ENCODE measurements at places on chromosomes 3 and 15. TPM values are rescaled to one million over a fixed set of nuclear protein-coding genes. Genes with fewer than 3 reads are reported as not detected.

DNA sequence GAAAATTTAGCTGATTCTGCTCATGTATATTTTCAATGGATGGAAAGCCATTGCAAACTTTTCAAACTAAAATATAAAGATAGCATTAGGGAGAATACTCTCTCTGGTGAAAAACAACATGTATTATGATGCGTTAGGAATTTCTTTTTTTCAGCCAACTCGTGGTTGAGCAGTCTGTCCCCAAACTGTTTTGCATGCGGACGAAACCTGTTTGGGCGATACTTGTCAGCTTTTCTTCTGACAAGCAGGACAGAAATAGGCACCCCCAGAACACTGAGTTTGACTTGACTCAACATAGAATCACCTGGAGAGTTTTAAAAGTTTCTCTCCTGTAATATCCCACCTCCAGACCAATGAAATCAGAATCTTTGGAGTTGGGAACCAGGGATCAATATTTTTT lies 417.5 kb upstream of the TPRG1 start:
- no peaks in the 10 kb centered on the region for H3K4me1 ChIP-seq
- peaks cover under 1% of the 10 kb centered on the region for H3K36me3 ChIP-seq
- DNase-seq = no peak
- no peak overlapping the region for H3K27ac ChIP-seq
- no peaks in the 10 kb centered on the region for H3K27me3 ChIP-seq

DNA sequence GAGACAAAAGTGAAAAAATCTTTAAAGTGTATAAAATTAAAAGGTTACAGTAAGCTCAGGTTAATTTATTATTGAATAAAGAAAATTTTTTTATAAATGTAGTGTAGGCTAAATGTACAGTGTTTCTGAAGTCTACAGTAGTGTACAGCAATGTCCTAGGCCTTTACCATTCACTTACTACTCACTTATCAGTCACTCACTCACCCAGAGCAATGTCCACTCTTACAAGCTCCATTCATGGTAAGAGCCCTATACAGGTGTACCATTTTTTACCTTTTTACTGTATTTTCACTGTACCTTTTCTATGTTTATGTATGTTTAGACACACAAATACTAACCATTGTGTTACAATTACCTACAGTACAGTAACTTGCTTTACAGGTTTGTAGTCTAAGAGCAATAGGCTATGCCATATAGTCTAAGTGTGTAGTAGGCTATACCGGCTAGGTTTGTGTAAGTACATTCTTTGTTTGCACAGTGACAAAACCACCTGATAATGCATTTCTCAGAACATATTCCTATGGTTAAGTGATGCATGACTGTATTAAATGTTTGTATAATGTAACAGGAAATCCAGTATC lies 38.1 kb upstream of the NECTIN3 start:
- H3K36me3 ChIP-seq = no peaks in the 10 kb centered on the region
- peaks cover 27% of the 10 kb centered on the region for H3K4me1 ChIP-seq
- no peak for DNase-seq
- no peaks in the 10 kb centered on the region for H3K27me3 ChIP-seq
- H3K4me3 ChIP-seq = no peak overlapping the region

DNA sequence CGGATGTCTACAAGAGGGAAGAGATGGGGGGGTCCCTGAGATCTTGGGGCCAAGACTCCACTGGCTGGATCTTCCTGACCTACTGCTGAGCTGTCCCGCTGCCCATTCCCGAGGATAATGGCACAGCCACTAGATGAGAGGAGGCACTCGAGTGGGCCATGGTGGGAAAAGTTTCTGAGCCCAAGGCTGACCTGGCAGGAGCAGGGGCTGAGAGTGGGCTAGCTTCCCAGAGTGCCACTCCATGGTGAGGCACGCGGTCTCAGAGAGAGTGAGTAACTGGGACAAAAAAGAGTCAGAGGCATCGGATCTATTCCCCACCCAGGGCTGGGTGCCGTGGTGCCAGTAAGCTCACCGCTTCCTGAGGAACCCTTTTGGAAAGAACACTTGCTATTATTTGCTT lies 10.9 kb downstream of the SLC51B start:
- no peaks in the 10 kb centered on the region for H3K36me3 ChIP-seq
- H3K4me3 ChIP-seq = no peak overlapping the region
- H3K27ac ChIP-seq = no peak overlapping the region

GRCh38 chr15:48191574-48192225 lies at the start of gene CTXN2:
CTXN2 (plus strand) TSS chr15:48191665; CDS start chr15:48201301, 9,636 bp downstream.
- peak within 1 kb of the TSS; percentile 30 for H3K27ac ChIP-seq
- H3K36me3 ChIP-seq = no peaks in the 10 kb centered on the region

GRCh38 chr3:65837604-65838003 lies 201.1 kb downstream of the MAGI1 start:
- DNase-seq = no peak
- no peak overlapping the region for H3K4me3 ChIP-seq
- peak overlapping the region; percentile 39 for H3K27ac ChIP-seq
- H3K36me3 ChIP-seq = peaks cover 10% of the 10 kb centered on the region

GRCh38 chr3:20064796-20065564 lies 24.7 kb downstream of the KAT2B start:
- no peaks in the 10 kb centered on the region for H3K27me3 ChIP-seq
- H3K4me1 ChIP-seq = no peaks in the 10 kb centered on the region
- DNase-seq = no peak
- no peak overlapping the region for H3K4me3 ChIP-seq
- no peaks in the 10 kb centered on the region for H3K36me3 ChIP-seq

- H3K36me3 ChIP-seq = no peaks in the 10 kb centered on the region
- H3K4me1 ChIP-seq = peaks cover 16% of the 10 kb centered on the region
- H3K4me3 ChIP-seq = no peak overlapping the region
- H3K27ac ChIP-seq = no peak overlapping the region
These were observed 54.4 kb upstream of the TLE3 start for GRCh38 chr15:70152070-70152480.

GRCh38 chr15:46460431-46461094 lies 825.7 kb downstream of the SQOR start:
- H3K27ac ChIP-seq = no peak overlapping the region
- H3K36me3 ChIP-seq = no peaks in the 10 kb centered on the region
- H3K4me3 ChIP-seq = no peak overlapping the region

- H3K36me3 ChIP-seq = no peaks in the 10 kb centered on the region
- no peak for DNase-seq
- peaks cover under 1% of the 10 kb centered on the region for H3K4me1 ChIP-seq
- peaks cover 23% of the 10 kb centered on the region for H3K27me3 ChIP-seq
- no peak overlapping the region for H3K27ac ChIP-seq
These were observed 116.2 kb upstream of the PLAAT1 start for GRCh38 chr3:193124861-193125260.

DNA sequence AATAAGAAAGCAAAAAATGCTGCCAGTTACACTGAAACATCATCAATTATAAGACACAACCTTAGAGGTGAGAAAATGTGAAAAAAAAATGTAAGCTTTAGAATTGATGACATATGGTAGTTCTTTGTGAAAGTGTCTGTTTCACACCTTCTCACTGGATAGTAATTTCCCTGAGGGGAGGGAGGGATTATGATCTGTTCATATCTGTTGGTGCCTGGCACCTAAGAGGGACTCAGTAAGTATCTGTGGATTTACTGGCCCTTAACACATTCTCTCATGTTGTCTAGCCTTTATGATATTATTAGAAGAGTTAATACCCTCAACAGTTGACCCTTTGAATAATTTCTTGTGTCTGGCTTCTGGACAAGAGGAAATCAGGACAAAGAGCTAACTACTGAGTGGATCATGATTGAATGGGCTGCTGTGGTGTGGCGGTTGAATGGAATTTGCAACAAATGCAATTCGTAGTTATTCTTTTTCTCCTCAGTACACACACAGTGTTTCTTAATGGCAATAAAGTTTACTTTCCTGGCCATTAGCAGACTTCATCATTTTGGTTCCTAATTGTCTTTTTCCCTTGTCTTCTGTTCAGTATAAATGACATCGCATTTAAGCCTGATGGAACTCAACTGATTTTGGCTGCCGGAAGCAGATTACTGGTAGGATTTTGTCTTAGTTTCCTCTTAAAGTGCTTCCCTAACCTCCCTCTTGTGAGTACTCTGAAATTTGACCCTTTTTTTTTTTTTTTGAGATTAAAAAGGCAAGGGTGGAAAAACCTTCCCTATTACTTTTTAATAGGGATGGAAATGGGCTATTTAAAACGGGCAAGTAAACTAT lies 9.5 kb downstream of the IFT122 start:
- peaks cover 50% of the 10 kb centered on the region for H3K4me1 ChIP-seq
- peaks cover 17% of the 10 kb centered on the region for H3K36me3 ChIP-seq
- DNase-seq = no peak

GRCh38 chr15:80684697-80685096 lies 10.4 kb upstream of the ABHD17C start:
- DNase-seq = no peak
- no peaks in the 10 kb centered on the region for H3K36me3 ChIP-seq
- peaks cover 4% of the 10 kb centered on the region for H3K27me3 ChIP-seq
- no peak overlapping the region for H3K4me3 ChIP-seq
- H3K27ac ChIP-seq = no peak overlapping the region

Gene NANOGP8
- total RNA-seq = 0.36 TPM

Gene UBE2Q2
- 40.9 TPM for total RNA-seq
